ENCODE measurements at places on chromosomes 2 and 18. TPM values are rescaled to one million over a fixed set of nuclear protein-coding genes. Genes with fewer than 3 reads are reported as not detected.

The FOXD4L1 gene
- 0.13 TPM for polyA plus RNA-seq

The TTN gene
- polyA plus RNA-seq: 0.08 TPM

The FAM110C gene
- not detected for polyA plus RNA-seq

GRCh38 chr2:119659601-119660342, 19.2 kb upstream of the TMEM177 start:
- H3K36me3 ChIP-seq: no peaks in the 10 kb centered on the region
- no peak overlapping the region for H3K4me3 ChIP-seq
- H3K27me3 ChIP-seq: no peaks in the 10 kb centered on the region
- H3K27ac ChIP-seq: no peak overlapping the region

DNA sequence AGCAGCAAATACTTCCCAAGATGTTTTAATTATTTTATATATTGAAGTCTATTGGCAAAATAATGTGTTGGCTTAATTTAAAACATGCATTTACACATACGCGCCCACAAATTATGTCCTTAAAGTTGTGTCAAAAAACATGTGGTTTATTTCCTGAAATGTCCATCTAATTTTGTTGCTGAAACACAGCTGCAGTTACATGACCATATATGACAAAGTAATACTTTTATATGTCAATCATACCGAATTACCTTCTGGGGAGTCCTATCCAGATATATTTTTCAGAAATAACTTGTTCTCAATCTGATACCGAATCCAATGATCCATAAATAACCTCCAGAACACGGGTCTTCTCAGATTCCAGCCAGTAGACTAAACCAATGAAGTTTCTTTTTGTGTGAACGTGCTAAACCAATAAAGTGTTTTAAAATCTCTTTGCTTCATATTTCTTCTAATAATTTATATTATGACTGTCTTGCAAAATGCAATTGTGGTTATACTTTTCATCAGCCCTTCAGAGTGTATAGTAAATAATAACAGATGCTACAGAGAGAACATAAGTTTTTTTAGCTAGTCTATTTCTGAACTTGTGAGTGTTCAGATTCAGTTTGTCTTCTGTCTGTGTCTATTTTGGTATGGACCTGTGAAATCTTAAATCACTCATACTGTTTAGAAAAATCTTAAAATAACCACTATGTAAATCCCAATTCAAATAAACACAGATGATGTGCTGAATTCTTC, 2.4 kb downstream of the SCG2 start:
- no peak for DNase-seq
- H3K4me3 ChIP-seq: peak overlapping the region; percentile 74
- peaks cover 22% of the 10 kb centered on the region for H3K4me1 ChIP-seq
- peaks cover 47% of the 10 kb centered on the region for H3K36me3 ChIP-seq
- H3K27me3 ChIP-seq: no peaks in the 10 kb centered on the region
- H3K27ac ChIP-seq: peak overlapping the region; percentile 95

The TMEM182 gene
- polyA plus RNA-seq: 3.4 TPM

The GALNT13 gene
- 0.33 TPM for polyA plus RNA-seq

The ALPG gene
- not detected for polyA plus RNA-seq

The SCN3A gene
- 0.33 TPM for polyA plus RNA-seq

DNA sequence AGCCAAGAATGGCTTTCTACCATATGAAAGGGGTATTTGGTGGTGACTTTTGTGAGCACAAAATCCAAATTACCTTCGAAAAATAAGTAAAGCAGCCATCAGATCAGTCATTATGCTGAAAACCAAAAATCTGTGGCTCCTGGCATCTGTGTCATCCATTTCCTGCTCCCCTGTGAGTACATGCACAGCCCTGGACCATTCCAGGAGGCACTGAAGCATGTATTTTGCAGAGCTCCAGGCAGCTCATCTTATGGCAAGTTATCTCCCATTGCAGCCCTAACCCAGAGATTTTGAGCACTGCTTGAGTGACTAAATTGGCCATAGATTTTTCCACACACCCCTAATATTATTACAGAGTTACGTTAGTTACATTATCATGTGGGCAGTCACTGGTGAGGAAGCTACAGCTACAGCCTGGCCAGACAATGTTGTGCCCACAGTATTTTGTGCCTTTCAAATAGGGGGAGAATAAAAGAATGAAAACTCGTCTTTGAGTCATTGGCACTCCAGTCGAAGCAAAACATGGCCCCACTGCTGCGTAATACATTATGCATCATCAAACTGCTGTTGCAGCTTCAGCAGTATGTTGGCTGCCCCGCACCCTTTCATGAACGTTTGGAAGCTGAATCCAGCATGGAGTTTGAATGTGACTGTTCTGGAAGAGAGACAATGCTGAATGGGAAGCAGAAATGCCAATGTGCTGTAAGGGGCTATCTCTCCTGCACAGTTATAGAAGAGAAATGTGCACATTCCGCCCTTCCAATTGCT, 702.2 kb downstream of the RNF144A start:
- H3K27ac ChIP-seq: no peak overlapping the region
- no peak overlapping the region for H3K4me3 ChIP-seq
- DNase-seq: no peak
- H3K36me3 ChIP-seq: no peaks in the 10 kb centered on the region
- H3K27me3 ChIP-seq: no peaks in the 10 kb centered on the region
- no peaks in the 10 kb centered on the region for H3K4me1 ChIP-seq

DNA sequence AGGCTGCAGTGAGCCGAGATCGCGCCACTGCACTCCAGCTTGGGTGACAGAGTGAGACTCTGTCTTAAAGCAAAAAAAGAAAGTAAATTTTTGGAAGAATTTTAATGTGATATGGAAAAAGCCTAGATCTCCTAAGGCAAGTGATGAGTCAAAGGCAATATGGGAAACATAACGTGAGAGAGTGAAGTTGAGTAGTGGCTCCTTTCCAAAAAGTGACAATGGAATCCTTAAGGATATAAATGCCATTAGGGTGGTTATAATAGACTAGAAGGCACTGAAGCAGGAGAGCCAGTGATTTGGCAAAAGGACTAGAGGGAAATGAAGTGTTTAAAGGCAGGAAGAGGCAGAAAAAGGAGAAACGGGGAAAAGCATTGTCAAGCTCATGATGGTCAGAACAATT, 25.6 kb downstream of the ARHGAP28 start:
- H3K4me3 ChIP-seq: no peak overlapping the region
- no peaks in the 10 kb centered on the region for H3K36me3 ChIP-seq
- H3K27me3 ChIP-seq: no peaks in the 10 kb centered on the region
- H3K4me1 ChIP-seq: no peaks in the 10 kb centered on the region

The NT5C1B gene
- polyA plus RNA-seq: not detected

The CPO gene
- not detected for polyA plus RNA-seq

DNA sequence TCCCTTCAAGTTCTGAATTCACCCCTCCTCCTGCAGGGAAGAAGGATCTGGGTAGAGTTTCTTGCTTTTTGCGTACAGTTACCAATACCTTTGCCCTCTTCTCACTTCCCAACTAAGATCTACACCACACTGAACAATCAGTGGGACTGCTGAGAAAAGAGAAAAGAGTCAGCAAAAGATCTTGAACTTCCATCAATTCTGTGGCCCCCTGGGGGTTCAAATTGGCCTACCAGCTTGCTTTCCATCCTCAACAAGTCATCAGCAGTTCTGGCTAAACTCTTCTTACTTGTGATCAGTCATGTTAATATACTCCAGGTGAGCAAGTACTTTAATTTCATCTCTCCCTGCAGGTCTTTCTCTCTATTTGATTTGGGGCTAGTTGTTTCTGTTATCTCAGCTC, 739.3 kb upstream of the LRRTM4 start:
- no peak overlapping the region for H3K27ac ChIP-seq
- H3K36me3 ChIP-seq: no peaks in the 10 kb centered on the region

The RAB1A gene
- polyA plus RNA-seq: 113 TPM

DNA sequence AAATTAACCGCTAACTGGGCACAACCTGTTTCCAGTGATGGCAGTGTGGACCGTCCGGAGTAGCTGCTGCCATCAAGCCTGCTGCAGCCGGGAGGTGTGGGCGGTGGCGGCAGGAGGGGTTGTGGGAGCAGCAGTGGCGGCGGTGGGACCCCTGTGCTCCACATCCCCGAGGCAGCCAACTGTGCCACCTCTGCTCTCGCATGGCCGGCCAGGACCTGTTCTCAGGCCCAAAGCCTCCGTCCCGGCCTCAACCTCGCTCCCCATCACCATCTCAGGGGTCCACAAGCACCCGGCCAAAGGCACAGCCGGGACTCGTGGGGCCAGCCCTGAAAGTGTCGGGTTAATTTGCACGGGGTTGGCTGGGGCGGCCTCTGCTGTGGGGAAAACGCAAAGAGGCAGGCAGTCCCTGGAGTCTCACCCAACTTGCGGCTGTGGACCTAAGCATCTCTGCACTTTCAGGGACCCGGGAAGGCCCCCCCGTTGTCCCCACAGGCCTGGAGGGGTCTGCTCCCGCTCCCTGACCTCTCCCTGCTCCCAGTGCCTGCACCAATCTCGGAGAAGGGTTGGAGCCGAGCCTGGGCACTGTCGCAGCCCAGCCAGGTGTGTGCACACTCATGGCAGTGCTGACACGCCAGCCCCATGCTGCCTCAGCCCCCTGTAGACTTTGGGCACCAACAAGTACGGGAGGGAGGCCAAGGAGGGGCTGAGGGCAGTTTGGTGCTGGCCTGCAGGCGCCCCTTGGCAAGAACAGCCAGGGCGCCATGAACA, 44.4 kb upstream of the PEX13 start:
- H3K36me3 ChIP-seq: no peaks in the 10 kb centered on the region
- no peaks in the 10 kb centered on the region for H3K27me3 ChIP-seq
- no peak overlapping the region for H3K4me3 ChIP-seq
- no peaks in the 10 kb centered on the region for H3K4me1 ChIP-seq
- no peak overlapping the region for H3K27ac ChIP-seq
- no peak for DNase-seq

GRCh38 chr2:226644399-226644865, 155.2 kb downstream of the IRS1 start:
- no peaks in the 10 kb centered on the region for H3K27me3 ChIP-seq
- no peak for DNase-seq
- peaks cover 2% of the 10 kb centered on the region for H3K36me3 ChIP-seq
- no peaks in the 10 kb centered on the region for H3K4me1 ChIP-seq
- H3K27ac ChIP-seq: no peak overlapping the region

GRCh38 chr2:229257985-229258384, 13.1 kb downstream of the PID1 start:
- no peaks in the 10 kb centered on the region for H3K4me1 ChIP-seq
- no peak overlapping the region for H3K27ac ChIP-seq
- no peak for DNase-seq
- no peaks in the 10 kb centered on the region for H3K36me3 ChIP-seq
- H3K27me3 ChIP-seq: no peaks in the 10 kb centered on the region
- H3K4me3 ChIP-seq: no peak overlapping the region

- no peak overlapping the region for H3K4me3 ChIP-seq
- DNase-seq: no peak
- peak overlapping the region; percentile 89 for H3K27ac ChIP-seq
- no peaks in the 10 kb centered on the region for H3K27me3 ChIP-seq
- H3K4me1 ChIP-seq: peaks cover 61% of the 10 kb centered on the region
- H3K36me3 ChIP-seq: peaks cover 35% of the 10 kb centered on the region
Measured at GRCh38 chr2:201699416-201699815, 972 bp upstream of the MPP4 start.

DNA sequence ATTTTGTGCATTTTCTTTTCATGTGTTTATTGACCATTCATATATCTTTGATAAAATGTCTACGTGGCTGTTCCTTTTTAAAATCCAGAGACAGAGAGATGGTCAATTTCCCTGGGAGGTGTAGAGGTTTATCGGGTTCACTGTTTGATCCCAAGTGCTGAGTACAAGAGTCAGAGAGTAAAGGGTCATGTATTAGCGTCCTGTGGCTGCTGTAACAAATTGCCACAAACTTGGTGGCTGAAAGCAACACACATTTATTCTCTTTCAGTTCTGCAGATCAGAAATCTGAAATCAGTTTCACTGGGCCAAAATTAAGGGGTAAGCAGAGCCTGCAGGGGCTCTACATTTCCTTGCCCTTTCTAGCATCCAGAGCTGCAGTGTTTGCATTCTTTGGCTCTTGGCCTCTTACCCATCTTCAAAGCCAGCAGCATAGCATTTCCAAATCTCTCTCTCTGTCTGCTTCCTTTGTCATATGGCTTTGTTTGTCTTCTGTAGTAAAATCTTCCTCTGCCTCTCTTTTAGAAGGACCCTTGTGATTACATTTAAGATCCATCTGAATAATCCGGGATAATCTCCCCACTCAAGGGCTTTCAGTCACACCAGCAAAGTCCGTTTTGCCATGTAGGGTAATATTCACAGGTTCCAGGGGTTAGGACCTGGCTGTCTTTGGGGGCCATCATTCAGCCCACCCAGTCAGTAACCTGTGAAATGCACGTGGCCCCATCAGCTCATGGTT, 49.9 kb downstream of the TMEM17 start:
- no peak overlapping the region for H3K4me3 ChIP-seq
- DNase-seq: no peak
- H3K27me3 ChIP-seq: no peaks in the 10 kb centered on the region
- no peaks in the 10 kb centered on the region for H3K4me1 ChIP-seq

The MBP gene
- polyA plus RNA-seq: 1.4 TPM

- DNase-seq: no peak
- H3K4me3 ChIP-seq: no peak overlapping the region
- no peaks in the 10 kb centered on the region for H3K36me3 ChIP-seq
- H3K4me1 ChIP-seq: no peaks in the 10 kb centered on the region
- H3K27me3 ChIP-seq: no peaks in the 10 kb centered on the region
- no peak overlapping the region for H3K27ac ChIP-seq
Measured at GRCh38 chr2:54712516-54712915, 10.9 kb upstream of the EML6 start.

DNA sequence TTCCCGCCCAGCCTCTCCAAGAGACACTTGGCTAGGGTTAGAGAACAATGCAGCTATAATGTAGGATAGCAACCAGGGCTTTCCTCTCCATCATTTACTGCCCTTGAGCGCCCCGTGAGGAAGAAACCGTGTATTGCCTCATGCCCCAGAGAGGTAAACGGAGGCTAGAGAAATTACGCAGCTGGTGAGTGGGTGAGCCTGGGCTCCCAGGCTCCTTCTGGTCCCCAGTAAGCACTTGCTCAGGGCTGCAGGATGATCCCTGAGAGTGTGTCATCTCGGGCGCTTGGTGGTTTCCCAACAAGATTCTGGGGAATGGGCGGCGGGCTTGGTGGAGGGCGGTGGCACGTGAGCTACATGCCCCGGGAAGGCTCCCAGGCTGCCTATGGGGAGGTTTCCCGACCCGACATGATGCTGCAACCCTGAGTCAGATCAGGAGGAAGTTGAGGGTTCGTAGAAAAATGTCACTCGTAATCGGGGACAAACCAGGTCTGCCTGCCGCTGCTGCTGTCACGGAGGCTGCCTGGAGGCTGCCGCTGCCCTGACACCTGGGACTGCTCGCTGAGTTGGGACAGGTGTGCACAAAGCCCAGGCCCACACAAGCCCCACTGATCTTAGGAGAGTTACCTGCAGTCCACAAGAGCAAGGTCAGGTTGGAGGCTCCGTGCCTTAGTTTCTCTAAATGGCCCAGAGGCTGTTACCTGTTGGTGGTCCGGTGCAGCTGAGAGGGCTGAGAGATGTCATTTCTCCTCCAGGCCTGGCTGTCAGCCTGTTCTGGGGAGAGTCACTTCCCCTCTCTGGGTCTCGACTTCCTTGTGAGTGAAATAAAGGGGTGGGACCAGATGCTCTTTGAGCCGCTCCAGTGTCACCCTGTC, at the start of gene GPR55:
Gene GPR55 (minus strand): TSS at position 773 of the 872 bp plus-strand sequence. CDS start 14,280 bp downstream, outside the sequence.
- H3K4me1 ChIP-seq: no peaks in the 10 kb centered on the region

Data from SK-N-SH (cell line).